ENCODE measurements at places on chromosomes 3 and 15.

DNA sequence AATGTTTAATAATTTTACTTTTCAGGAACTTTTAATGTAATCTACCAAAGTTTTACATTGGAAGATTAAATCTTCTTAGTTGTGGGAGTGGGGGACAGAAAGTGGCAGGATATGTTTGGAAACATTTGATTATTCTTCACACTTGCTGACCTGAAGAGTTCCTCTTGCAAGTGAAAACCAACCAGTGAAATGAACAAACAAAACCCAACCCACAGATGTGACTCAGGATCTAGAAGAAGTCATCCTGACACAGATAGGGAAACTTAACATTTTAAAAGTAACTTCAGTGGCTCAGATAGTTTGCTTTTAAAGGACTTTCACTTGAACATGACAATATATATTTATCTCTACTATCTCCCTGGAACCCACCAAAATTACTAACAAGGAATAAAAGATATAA, 55.4 kb downstream of the ASTE1 start:
- DNase-seq: no peak

DNA sequence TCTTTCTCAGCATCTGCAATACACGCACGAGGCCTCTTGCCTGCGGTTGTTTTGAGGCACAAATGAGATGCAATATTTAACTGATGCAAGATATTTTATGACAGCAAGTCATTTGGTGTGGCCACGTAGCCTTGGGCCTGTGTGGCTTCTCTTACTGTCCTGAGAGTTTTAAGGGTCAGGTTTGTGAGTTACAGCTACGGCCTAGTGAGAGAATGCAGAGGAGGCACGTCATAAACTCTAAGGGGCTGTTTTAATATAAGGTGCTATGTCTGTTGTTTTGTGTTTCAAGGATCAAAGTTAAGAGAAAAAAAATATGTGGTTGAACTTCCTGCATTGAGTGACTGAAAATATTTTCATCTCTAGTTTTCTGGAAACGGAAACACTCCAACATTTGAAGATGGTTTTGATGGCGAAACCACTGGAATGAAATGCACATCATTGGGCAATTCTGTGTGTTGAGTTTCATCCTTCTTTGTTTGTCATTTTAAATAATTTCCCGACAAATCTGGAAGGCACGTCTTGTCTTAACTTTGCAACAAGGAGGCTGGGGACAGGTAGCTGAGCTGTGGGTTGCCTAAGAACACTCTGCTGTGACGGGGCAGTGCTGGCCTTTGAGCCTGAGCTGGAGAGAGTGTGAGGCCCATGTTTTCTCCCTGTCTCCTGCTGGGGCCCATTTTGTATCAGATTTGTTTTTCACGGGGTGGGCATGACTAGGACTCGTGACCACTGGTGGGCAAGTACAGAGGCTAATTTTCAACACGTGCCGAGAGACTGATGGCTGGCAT, 5.1 kb downstream of the APBA2 start:
- DNase-seq: no peak

GRCh38 chr3:121542924-121543323, 2.9 kb downstream of the POLQ start:
- no peak for DNase-seq

DNA sequence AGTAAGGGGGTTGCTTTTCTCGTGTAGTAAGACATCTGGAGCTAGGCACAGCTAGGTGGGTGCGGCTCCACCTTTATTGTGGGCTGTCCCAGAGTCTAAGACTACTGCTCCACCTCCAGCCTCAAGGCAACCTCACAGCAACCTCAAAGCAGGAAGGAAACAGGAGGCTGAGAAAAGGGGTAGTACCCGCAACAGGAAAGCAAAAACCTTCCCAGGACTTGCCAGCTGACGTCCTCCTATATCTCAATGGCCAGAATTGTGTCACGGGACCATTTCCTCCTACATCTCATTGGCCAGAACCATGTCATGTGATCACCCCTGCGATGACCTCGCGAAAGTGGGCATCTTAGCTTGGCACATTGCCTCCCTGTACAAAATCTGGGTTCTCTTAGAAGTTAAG, 4.3 kb upstream of the GPR160 start:
- no peak for DNase-seq

- DNase-seq: no peak
Observed at GRCh38 chr3:48535578-48535977, 21.0 kb downstream of the PFKFB4 start.

DNA sequence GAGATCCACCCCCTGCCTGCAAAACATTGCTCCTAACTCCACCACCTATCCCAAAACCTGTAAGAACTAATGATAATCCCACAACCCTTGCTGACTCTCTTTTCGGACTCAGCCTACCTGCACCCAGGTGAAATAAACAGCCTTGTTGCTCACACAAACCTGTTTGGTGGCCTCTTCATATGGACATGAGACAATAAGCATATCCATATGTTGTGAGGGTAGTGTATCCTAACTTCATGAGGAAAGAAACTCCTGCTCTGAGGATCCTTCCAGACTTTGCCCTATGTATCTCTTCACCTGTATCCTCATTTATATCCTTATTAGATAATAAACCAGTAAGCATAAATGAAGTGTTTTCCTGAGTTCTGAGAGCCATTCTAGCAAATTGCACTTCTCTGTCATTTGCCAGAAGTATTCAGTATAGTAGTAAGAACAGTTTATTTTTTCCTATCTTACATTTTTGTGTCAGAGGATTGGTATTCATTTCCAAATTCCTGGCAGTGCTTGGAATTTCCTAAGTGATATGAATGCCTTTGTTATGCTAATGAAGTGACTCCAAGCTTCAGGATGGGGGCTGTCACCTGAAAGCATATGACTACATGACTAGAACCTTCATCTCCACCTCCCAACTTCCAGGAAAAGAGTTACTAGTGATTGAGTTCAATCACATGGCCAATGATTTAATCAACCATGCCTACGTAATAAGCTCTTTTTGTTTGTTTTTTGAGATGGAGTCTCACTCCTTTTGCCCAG, 30.2 kb downstream of the TTBK2 start:
- peak; percentile 36 for DNase-seq

- no peak for DNase-seq
Observed at GRCh38 chr3:191435981-191436380, 25.0 kb upstream of the PYDC2 start.

DNA sequence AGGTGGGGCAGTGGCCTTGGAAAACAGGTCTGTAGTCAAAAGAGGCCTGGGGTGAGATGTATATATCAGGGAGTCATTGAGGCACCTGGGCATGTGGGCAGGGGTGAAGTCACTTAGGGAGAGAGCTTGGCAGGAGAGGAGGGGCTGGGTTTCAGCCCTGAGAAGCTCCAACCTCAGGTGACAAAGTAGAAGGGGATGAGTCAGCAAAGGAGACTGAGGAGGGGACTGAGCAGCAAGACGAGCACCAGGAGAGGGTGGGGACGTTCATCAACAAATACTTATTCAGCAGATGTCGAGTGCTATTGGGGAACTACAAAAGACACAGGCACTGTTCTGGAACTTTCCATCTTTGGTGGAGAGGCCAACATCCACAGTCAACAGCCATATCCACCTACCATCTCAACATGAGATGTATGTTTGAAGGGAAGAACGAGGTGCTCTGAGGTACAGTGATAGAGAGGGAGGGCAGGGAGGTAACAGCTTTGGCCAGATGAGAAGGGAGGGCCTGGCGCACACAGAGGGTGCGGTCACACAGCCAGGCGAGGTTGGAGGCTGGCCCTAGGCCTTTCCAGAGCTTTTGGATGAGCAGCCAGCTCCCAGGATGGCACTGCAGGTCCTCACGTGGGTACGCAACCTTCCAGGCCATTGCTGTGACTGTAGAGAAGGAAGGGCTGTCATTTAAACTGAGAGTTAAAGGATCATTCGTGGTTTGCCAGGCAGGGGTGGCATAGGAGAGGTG, 45.7 kb downstream of the GLDN start:
- no peak for DNase-seq

DNA sequence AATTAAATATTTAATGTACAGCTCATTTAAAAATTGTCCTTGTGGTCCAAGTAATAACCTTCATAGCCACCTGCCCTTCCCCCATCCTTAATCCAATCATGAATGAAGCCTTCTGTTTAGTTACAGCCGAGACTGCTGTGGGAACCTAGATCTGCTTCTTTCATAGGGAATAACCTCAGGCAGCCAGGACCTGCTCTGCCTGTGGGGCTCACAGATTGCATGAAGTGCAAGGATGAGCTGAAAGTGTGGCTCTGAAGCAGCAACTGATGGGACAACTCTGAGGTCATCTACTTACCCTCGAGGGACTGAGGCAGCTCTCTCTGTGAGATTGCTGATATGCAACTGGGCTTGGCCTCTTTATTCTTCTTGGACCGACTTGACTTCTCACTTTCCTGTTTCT, 169.8 kb downstream of the POTEB3 start:
- no peak for DNase-seq

GRCh38 chr3:64228110-64228509, 2.8 kb upstream of the PRICKLE2 start:
- DNase-seq: no peak

DNA sequence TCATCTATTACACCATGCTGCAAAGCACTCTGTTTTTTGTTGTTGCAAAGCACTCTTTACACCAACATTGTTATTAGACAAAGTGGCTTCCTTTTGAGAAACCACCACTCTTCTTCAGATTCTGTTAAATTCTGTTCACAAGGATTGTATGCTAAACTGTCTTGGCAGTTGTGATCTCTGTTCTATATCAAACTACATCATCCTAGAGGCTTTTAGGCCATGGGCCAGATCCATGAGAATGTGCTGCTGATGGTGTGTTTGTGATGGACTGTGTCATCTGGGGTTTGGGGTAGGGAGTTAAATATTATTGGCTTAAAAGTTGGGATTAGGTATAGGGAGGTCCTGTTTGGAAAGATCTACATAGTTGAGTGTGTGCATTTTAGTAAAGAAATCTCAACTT, 229.8 kb downstream of the GAP43 start:
- no peak for DNase-seq

GRCh38 chr3:425079-425478, 228.5 kb downstream of the CHL1 start:
- DNase-seq: no peak

GRCh38 chr15:56805466-56806147, 72.3 kb upstream of the ZNF280D start:
- DNase-seq: peak; percentile 34

- no peak for DNase-seq
Observed at GRCh38 chr3:137477614-137478013, 286.5 kb upstream of the SOX14 start.

GRCh38 chr15:99306694-99307338, 55.5 kb downstream of the LRRC28 start:
- no peak for DNase-seq

DNA sequence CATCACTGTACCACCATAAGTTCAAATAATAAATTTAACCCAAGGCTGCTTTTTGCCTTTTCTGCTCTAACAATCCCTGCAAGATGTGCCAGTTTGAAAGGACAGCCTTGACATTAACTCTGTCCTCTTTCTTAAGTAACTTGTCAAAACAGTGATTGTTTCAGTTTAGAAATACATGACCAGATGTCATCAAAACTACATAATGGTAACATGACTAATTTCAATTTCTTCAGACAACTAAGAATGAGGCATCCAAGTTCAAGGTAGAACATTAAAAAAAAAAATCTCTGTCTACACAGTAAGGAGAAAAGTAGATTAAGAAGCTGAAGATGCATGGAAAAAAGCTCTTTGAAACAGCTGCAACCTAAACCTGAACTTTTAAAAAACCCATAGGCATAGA, 47.4 kb downstream of the SHQ1 start:
- DNase-seq: no peak

- no peak for DNase-seq
Observed at GRCh38 chr3:172038798-172039435, 461 bp upstream of the FNDC3B start.

DNA sequence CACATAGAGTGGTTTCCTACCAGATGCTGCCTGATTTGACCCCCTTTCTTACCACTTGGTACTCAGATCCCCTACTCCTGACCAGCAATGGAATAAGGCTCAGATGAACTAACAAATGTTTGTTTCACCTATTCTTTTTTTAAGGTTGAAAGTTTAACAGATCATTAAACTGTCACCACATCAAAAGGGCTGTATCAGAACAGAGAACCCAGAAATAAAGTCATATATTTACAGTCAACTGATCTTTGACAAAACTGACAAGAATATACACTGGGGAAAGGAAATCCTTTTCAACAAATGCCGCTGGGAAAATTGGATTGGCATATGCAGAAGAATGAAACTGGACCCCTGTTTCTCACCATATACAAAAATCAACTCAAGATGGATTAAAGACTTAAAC, 56.0 kb downstream of the GPR176 start:
- no peak for DNase-seq

- no peak for DNase-seq
Observed at GRCh38 chr3:48367201-48367600, 4.8 kb upstream of the FBXW12 start.

- DNase-seq: no peak
Observed at GRCh38 chr15:43133430-43134156, at the start of gene TMEM62. Gene TMEM62, plus strand, starts transcription at chr15:43133586. Its CDS starts 217 bp downstream, at chr15:43133803.

DNA sequence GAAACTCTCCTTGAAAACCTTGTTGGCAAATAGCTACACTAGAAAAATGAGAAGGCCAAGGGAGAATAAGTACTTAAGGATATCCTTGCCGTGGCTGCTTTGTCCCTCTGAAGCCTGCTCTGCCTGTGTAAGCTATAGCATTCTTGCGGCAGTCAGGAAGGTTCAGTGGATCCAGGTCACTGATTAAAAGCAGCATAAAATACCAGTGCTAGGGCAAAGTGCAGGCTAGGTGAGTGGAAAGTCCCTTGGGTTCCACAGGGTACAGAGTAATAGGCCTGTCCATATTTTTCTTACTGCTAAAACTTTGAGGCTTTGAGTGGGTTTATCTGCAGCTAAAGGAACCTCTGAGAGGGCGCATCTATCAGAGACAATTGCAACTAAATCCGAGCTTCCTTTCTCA, 10.3 kb downstream of the CXCR6 start:
- no peak for DNase-seq

- no peak for DNase-seq
Observed at GRCh38 chr3:148991219-148992026, at the start of gene GYG1. Gene GYG1, plus strand, starts transcription at chr3:148991540. Its CDS starts 101 bp downstream, at chr3:148991641.

GRCh38 chr3:38574411-38575278, 74.8 kb downstream of the SCN5A start:
- DNase-seq: no peak

GRCh38 chr15:56099311-56099710, 105.9 kb upstream of the NEDD4 start:
- no peak for DNase-seq

GRCh38 chr3:28972921-28973320, 307.9 kb upstream of the RBMS3 start:
- DNase-seq: no peak

GRCh38 chr3:180870008-180870699, 42.3 kb upstream of the FXR1 start:
- DNase-seq: no peak

GRCh38 chr3:76514836-76515235, 525.1 kb upstream of the ROBO2 start:
- DNase-seq: no peak

- DNase-seq: no peak
Observed at GRCh38 chr3:119747357-119747756, 34.5 kb upstream of the NR1I2 start.

- DNase-seq: no peak
Observed at GRCh38 chr15:71117714-71118305, 2.5 kb downstream of the THSD4 start.

All from AG04449 (cell line).